Renal cortical epithelial cell (primary cell): ENCODE measurements at places on chromosomes 2 and 18.

DNA sequence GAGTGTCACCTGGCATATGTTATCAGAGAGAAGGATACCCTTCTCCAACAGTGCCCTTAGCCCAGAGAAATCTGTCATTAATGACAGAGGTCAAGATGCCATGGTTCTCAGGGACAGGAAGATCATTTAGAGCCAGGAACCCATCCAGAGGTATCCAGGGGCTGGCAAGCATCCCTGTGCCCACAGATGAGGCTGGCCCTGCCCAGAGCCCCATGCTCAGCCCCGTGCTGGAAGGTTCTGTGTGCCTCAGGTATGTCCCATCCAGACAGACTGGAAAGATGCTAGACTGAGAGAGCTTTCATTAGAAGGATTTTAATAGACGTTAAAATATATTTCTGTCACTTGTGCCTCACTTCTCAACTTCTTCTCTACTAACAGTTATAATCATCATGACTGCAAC is 8.2 kb upstream of the TUBB6 start:
- DNase-seq, result no peak

- no peak for DNase-seq
These were observed 344.6 kb upstream of the TMEFF2 start for GRCh38 chr2:192539306-192539705.

GRCh38 chr2:220198896-220199295 is 571.5 kb downstream of the SLC4A3 start:
- DNase-seq, result no peak

DNA sequence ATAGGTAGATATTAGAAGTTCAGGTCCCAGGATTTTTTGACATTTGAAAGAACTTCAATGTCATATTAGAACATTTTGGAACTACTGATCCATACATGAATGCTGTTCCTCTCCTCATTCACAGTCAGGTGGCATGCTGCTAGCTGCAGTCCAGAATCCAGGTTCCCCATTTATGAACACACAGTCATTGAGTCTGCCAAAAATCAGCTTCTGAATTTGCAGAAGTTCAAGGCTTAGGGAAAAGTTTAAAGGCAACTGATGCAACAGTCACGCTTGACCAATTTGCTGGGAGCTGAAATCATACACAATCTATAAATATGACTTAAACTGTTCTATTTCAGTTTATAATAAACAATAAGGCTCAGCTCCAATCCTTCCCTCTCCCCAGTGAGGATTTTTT is 17.3 kb upstream of the TTR start:
- no peak for DNase-seq

- no peak for DNase-seq
These were observed 29.2 kb upstream of the SALL3 start for GRCh38 chr18:78950386-78950785.

DNA sequence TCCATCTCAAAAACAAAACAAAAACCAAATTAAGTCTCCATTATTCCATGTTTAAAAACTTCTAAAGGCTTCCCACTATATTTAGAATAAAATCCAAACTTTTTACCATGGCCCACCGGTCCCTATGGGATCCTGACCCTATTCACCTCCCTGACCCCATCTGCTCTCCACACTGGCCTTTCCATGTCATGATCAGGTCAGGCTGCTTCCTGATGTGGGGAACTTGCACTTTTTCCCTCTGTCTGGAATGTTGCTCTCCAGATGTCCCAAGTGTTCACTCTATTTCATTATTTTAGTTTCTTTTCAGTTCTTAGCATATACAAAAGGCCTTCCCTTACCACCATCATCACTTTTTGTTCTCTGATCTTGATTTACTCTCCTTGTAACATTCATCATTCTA is 7.5 kb upstream of the MTA3 start:
- no peak for DNase-seq

DNA sequence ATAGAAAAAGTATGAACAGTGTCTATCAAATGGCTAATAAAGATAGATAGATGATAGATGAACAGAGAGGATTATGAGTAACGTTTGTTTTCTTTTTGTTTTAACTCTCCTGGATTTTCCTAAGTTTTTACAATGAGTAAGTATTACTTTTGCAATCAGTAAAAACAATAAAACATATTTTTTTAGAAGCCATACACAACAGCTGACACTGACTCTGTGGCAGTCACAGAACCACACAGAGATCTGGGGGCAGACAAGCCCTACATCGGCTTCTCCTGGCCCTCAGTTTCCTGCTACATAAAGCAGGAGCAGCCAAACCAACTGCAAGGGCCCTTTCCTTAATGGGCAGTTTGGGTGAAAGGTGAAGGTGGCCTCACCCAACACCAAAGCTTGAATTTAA is 63.6 kb downstream of the ANTXR1 start:
- DNase-seq, result no peak

- peak; percentile 72 for DNase-seq
These were observed 2.1 kb upstream of the SPIRE1 start for GRCh38 chr18:12659904-12660605.

DNA sequence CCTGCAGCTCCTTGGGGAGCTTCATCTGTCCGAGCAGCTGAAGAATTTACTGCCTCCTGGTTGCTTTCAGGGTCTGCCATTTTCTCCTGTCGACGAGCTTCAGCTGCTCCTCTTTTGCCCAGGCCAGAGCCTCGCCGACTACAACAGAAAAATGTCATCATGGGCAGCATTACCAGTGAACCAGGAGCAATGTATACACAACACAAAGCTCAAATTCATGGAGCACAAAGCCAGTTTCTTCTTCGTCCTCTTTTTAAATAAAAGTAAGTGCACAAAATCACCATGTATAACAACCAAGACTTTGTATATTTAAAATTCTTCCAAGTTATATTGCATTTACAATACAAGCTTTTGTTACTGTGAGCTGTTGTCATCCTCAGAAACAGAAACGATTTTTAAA is 85.0 kb downstream of the TRIP12 start:
- DNase-seq, result no peak

GRCh38 chr2:98731894-98732349 is 990 bp upstream of the MGAT4A start:
- no peak for DNase-seq

- DNase-seq, result no peak
These were observed 941.9 kb downstream of the SLC4A3 start for GRCh38 chr2:220569112-220569897.

GRCh38 chr2:171550613-171551012 is 28.3 kb downstream of the CYBRD1 start:
- DNase-seq, result no peak
